ENCODE measurements at places on chromosomes 1 and 21.

DNA sequence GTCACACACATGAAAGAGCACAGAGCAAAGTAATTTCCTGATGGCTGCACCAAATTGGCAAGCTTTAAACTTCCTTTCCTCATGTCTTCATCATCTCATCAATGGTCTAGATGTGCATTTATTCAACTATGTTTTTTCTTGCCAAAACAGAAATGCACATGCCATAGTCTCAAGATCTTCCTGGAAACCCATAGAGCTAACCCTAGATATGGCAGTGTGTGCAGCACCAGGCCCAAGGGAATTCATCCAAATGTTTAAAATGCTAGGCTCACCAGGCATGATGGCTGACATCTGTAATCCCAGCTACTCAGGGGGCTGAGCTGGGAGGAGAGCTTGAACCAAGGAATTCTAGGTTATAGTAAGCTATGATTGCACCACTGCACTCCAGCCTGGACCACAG is 31.2 kb upstream of the PALMD start:
- no peak for DNase-seq

DNA sequence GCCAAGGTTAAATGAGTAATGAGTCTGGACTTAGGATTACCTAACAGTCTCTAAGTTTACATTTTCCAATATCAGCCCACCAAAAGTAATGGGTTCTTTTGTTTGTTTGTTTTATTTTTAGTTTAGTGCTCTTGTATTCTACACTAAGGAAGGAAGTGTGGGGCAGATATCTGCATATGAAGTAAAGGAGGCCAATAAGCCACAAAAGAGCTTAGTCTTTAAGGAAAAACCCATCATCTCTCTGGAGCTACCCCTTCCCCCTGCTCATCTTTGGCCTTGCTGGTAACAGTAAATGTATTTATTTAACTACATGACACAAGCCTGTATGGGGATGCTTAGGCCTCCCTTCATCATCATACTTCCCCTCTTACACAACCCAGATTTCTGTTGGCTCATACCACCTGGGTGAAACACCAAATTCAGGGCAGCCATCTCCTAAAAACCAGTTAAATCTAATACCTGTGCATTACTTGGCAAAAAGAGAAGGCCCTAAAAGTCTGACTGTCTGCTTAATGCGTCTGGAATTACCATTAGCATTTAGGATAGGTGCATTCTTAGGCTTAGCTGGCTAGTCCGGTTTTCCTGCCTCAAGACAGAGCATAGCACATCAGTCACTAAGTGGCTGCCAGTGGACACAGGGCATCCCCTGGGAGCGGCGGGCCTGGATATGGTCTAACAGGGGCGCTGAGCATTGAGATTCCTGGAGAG is 96.8 kb upstream of the ADGRL2 start:
- DNase-seq: no peak

DNA sequence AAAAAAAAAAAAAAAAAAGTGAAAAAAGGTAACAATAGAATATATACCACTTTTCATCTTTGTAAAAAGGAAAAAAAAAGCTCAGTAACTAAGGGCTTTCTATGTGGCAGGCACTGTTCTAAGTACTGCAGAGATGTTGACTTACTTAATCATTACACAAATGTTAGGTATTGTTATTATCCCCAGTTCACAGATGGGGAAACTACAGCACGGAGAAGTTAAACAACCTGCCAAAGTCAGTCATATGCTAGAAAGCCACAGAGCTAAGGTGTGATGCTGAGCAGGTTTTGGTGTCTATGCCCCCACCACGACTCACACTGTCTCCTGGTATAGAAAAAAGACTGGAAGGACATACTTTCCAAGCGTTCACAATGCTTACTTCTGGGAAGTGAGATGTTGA is 6.6 kb upstream of the PNRC2 start:
- DNase-seq: no peak

DNA sequence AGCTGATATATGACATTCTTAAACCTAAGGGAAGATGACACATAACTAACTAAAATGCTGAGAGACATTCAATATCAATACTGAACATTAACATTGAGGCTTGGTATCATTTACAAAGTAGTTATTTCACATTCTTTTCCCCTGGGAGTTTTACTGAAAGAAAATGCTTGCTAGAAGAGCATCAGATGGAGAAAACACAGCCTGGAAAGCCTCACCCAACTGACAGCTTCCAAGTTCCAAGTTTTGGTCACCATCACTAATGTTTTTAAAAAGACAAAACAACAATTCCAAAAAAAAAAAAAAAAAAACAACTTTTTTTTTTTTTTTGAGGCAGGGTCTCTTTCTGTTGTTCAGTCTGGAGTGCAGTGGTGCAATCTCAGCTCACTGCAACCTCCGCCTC is 80.6 kb downstream of the DSCAM start:
- DNase-seq: no peak

GRCh38 chr1:149997585-149998262 is 12.8 kb downstream of the OTUD7B start:
- DNase-seq: no peak

DNA sequence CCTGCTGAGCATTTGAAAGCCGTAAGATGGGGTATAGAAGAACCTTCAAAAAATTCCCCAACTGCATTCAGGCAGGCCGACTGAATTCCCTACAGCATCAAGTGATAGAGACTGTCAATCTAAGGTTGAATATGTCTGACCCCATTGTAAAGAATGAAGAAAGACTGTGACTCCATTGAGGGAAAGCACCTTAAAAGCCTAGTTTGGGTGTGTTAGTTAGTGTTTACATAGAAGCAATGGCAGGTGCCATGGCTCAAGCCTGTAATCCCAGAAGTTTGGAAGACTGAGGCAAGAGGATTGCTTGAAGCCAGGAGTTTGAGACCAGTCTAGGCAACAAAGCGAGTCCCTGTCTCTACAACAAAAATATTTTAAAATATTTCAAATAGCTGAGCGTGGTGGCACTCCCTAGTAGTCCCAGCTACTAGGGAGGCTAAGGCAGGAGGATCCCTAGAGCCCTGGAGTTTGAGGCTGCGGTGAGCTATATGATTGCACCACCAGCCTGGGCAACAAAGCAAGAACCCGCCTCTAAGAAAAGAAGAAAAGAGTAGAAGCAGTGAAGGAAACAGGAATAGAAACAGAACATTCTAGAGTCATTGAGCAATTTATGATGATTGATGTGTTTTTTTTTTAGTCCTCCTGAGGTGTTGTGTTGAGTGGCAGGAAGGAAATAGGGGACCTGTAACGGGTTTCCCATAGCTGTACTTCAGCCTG is 15.4 kb downstream of the POLR3GL start:
- DNase-seq: no peak

DNA sequence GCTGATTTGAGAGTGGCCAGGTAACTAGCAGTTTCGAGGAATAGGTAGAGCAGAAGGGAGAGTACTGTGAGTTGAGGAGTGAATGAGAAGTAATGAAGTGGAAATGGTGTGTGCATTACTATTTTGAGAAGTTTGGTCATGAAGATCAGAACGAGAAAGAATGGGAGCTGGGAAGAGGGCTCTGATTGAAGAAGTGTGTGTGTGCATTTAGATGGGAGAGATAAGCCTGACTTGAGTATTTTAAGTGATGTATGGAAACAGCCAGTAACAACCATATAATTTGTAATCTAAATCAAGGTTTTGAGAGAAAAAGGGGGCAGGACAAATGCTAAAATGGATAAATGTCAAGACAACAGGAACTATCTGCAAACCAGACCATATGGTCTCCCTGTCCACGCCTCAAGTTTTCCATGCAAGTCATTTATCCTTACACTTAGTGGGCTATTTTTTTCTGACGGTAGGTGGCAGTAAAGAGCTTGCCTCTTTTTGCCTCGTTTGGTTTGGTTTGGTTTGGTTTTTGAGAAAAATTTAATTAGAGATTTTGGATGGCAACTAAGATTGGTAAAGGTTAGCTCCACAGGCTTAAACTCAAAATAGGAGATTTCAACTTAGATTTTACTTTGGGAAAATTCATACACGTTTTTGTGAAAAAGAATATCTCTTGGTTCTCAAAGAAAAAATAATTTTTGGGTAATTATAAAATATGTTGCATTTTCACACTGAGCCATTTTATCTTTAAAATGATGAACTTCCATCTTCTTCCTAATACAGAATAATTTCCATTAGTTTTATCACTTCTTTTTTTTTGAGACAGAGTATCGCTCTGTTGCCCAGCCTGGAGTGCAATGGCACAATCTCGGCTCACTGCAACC is 9.5 kb upstream of the B3GALNT2 start:
- DNase-seq: no peak

- DNase-seq: no peak
Observed at GRCh38 chr1:243712242-243712641, 137.8 kb downstream of the AKT3 start.

DNA sequence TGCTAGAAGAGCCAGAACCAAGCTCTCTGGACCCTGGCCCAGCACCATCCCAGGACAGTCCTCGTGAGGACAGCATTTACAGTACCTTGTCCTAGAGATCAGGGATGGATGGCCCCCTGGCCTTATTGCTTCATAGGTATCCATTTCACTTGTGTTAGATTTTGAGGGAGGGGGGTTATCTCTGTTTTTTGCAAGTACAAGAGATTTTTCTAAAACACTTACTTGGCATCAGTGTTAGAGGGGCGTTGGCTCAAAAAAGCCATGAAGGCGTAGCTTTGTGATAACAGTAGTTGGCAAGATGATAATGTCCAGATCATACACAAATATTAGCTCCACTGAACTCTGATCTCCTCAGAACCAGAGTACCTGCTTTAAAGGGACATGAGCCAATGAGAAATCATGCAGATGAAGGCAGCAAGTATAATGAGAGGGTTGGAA is 5.8 kb upstream of the ATP1B1 start:
- DNase-seq: no peak

DNA sequence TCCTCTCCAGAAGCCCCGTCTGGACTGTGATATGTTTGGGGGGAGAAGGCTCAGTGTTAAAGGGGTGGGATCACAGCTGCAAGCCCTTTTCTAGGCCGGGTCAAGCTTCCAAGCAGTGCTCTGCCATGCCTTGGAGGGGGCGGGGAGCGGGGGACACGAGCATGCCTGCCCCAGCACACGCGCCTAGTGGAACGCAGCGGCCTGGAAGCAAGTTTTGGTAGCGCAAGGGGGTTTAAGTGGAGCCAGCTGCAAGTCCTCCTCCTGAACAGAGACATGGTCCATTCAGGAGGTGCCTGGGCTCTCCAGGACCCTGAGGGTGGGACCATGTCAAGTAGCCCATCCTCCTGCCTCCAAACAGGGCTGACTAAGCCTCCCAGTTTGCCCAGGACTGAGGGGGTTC is 112.2 kb downstream of the CASZ1 start:
- no peak for DNase-seq

GRCh38 chr21:25350056-25350455 is 257.2 kb downstream of the MRPL39 start:
- DNase-seq: peak; percentile 36

- DNase-seq: no peak
Observed at GRCh38 chr1:174152427-174152826, 6.9 kb upstream of the RABGAP1L start.

DNA sequence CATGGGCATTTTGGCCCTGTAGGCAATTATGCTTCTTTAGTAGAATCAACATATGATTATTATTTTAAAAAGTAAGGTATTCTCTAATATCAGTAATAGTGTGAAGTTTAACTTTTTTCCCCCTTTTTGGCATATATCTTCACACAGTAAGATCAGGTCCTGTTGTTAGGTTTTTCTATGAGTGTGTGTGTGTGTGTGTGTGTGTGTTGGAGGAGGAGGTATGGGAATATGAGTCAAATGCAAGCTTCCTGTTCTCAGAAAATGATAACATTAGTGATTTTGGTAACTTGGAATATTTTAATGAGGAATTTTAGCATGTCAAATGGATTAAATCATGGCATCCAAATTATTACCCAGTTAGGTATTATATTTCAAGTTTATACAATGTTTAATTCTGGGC is 65.8 kb upstream of the BCL10 start:
- no peak for DNase-seq

DNA sequence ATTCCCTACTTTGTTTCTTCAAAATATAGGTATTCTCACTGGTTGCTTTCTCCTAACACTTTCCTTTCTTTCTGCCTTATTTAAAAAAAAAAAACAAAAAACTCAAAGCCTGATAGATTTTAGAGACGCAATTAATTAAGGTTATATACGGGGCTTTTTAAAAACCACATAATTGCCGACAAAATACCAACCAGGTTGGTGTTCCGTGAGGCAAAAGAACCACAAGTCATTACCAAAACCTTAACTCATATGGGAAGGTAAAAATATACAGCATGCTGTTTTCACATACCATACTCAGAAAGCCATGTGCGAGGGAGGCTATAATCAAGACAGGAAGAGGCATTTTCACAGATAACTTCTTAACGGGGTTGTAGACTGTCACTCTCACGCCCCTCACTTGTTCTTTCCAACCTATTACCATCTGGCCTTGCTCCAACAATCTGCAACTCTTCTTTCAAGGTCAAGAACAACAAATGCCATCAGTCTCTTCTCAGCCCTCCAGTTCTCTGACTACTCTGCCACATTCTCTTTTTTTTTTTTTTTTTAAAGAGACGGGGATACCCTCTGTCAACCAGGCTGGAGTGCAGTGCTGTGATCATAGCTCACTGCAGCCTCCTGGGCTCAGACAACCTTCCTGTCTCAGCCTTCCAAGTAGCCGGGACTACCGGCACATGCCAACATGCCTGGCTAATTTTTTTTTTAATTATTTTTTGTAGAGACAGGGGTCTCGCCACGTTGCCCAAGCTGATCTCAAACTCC is 102.6 kb downstream of the APP start:
- no peak for DNase-seq

DNA sequence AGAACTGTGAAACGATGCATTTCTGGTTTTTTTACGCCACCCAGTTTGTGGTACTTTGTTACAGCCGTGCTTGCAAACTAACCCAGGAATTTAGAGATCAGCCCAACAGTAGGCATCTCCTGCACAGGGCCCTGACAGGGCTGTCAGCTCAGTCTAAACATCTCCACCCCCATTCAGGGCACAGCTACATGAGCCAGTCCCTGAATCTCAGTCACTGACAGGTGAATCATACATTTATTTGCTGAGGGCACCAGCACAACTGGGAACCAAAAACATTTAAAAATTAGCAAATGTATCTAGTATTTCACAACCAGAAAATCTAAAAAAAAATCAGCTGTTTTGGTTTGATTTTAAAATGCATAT is 30.7 kb downstream of the PRDX6 start:
- no peak for DNase-seq

DNA sequence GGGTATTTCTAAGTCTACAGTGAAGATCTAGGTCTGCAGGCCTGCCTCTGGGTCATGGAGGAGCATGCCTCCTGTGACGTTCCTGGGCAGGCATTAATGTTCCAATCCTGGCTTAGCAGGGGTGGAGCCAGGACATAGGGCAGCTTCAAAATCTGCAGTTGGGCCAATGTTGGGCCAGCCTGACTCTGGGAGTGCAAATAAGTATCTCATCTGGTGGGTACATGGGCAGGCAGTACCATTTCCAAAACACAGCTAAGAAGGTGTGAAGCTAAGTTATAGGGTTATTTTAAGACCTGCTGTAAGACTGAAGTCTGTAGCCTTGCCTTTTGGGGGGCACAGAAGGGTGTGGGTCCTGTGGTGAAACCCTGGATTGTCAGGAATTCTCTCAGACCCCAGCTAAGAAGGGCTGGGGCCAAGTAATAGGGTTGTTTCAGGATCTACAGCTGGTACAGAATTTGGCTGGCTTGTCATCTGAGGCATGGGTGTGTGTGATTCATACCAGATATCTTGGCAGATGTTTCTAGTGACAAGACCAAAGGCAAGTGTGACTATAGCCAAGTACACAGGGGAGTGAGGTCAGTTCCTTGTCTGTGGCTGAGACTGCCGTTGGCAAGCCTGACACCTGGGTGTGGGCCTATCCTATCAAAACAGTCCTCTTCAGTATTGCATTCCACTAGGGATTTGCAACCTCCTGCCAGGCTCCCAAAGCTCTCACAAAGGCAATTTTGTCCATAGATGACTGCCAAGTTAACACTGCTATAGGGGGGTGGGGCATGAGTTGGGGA is 468.7 kb upstream of the B3GALT2 start:
- DNase-seq: no peak
